Hindlimb muscle (tissue), 1 donor: ENCODE measurements at places on chromosomes 2 and 18.

- DNase-seq: no peak
These were observed 32.1 kb downstream of the TNFRSF11A start for GRCh38 chr18:62357079-62357719.

GRCh38 chr18:50847192-50847591 is 27.4 kb upstream of the MRO start:
- DNase-seq: no peak

DNA sequence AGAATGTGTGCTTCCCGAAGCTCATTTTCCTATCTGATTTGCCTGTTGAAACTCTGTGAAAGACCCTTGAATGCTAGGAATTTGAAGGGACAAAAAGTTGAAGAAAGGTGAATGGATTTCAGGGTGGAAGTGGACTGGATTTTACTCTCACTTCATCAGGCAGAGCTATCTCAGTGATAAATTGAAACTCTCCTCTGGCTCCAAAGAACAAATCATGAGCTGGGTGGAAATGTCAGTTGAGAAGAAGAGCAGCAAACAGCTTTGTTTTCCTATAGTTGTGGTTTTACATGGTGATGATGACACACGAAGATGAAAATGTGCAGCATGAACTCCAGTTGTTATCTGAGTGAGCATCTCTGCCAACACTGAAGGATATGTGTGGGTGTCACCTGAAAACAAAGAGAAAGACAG is 34.4 kb downstream of the CD28 start:
- DNase-seq: no peak

DNA sequence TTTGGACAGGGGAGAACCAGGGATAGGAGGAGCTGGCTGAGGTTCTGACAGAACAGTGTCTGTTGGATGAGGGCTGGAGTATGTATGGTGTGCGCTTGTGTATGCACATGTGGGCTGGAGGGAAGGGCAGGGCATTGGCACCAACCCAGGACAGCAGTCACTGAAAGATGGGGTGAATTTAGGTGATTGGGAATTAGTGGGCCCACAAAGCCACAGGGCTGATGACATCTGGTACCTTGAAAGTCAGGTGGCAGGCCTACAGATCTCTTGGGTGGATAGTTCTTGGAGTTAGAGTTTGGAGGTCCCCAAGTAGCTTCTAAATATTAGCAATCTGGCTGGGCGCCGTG is 45.7 kb downstream of the C2orf42 start:
- no peak for DNase-seq

- DNase-seq: no peak
These were observed 259.4 kb downstream of the GPD2 start for GRCh38 chr2:156695595-156695994.

DNA sequence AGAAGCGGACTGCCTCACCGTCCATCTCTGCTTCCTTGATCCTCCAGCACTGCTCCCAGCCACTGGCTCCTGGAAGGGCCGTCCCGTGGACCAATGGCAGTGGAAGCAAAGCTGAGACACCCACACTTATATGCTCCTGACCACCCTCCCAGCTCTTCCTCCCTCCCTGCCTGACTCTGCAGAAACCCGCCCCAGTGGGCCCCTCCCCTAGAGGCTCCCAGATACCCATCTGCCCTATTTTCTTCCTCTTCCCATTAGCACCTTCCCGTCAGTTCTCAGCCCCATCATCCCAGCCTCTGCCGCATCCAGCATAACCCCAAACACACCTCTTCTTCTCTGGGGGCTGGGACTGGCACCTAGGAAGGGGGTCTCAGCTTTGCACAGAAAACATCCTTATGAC is at the start of gene CLEC4F:
CLEC4F (minus strand) TSS at position 101 of the 400 bp plus-strand sequence; CDS start at position 25, 76 bp downstream.
- DNase-seq: no peak

GRCh38 chr2:225379856-225380255 is 19.7 kb upstream of the NYAP2 start:
- DNase-seq: no peak

DNA sequence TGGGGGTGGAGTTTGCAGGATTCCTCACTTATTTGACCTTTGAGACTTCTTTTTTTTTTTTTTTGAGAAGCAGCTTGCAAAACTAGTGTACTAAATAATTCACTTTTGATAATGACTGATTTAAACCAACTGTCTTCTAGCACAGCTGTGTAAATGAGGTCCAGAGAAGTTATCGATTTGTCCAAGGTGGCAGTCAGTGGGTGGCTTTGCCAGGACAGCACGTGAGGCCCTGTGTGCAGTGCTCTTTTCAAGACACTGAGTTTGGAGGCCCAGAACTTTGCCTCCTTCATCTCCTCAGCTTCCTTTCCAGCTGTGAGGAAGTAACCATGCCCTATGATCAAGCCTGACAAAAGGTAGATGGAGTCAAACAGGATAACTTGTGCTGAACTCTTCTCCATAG is 92.9 kb upstream of the LCLAT1 start:
- no peak for DNase-seq

- no peak for DNase-seq
These were observed 53.0 kb upstream of the GLI2 start for GRCh38 chr2:120682654-120683053.

DNA sequence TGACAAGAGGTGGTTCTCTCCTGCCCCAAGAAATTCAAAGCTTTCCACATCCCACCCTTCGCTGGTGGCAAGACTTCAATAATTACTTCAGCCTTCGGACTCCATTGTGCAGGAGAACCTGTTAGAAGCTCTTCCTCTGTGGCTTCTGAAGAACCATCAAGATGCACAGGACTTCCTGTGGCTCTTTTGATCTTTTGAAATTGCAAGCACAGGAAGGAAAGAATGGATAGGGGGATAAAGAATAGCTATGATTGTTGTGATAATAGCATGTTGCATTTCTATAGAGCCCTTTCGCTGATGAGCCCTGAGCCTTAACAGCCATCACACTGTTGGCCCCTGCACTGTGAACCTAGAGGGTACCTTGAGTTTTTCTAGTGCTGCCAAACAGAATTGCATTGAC is 7.4 kb downstream of the EPAS1 start:
- DNase-seq: no peak

- no peak for DNase-seq
These were observed 105.7 kb downstream of the PDE1A start for GRCh38 chr2:182321096-182321495.

- no peak for DNase-seq
These were observed 131.6 kb upstream of the MSH6 start for GRCh38 chr2:47651296-47651695.

- no peak for DNase-seq
These were observed 1.9 kb upstream of the ZC3H15 start for GRCh38 chr2:186484062-186484735.

GRCh38 chr2:32805104-32806095 is 141.4 kb upstream of the LTBP1 start:
- DNase-seq: no peak

GRCh38 chr2:204530464-204530805 is 14.8 kb upstream of the PARD3B start:
- DNase-seq: no peak

GRCh38 chr2:109422071-109422757 is 191.6 kb downstream of the SEPTIN10 start:
- no peak for DNase-seq

DNA sequence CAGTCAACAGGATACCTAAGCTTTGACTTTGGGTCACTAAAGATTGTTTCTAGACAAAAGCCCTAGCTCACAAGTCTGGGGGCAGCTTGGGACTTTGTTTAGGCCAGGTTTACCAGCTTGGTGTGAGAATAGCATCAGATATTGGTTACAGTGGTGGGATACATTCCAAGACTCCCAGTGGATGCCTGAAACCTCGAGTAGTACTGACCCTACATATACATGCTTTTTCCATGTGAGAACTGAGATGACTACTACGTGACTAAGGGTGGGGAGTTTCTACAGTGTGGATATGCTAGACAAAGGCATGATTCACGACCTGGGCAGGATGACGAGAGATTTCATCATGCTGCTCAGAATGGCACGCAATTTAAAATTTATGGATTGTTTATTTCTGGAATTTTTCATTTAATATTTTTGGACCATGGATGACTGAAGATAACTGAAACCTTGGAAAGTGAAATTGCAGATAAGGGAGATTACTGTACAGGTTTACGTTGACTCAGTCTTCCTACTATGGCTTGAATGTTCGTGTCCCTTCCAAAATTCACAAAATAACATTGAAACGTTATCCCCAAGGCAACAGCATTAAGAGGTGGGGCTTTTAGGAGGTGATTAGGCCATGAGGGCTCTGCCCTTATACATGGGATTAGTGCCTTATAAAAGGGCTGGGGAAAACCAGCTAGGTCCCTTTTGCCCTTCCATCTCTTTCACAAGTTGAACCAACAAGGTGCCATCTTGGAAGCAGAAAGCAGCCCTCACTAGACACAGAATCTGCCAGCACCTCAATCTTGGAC is 50.2 kb upstream of the CTAGE1 start:
- DNase-seq: no peak

GRCh38 chr2:4745056-4745991 is 946.9 kb upstream of the SOX11 start:
- peak; percentile 36 for DNase-seq

DNA sequence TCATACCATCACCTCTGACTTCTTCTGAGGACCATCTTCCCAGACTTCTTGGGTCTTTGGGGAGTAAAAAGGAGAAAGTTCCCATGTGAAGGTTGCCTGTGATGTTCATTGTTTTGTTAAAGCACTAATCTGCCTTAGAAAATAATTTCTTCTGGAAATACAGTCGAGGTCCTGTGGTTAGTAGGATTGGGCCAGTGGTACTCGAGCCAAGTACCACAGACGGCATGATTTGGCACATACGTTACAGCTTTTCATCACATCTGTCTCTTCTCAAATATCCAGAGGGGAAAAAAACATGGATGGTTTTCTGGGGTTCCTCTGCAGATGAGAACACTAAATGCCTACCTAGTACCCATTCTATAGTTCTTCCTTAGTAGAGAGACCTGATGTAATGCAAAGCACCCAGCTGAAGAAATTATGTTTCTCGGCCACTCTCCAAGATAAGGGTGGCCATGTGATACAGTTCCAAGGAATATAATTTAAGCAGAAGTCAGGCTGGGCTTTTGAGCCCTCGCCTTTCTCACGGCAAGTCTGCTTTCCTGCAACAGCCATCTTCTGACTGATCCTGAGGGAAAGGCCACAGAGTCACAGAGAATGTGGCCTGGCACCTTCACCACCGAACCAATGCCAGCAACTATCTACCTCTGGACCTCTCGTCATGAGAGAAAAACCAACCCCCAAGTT is 161.0 kb downstream of the RNF152 start:
- no peak for DNase-seq

DNA sequence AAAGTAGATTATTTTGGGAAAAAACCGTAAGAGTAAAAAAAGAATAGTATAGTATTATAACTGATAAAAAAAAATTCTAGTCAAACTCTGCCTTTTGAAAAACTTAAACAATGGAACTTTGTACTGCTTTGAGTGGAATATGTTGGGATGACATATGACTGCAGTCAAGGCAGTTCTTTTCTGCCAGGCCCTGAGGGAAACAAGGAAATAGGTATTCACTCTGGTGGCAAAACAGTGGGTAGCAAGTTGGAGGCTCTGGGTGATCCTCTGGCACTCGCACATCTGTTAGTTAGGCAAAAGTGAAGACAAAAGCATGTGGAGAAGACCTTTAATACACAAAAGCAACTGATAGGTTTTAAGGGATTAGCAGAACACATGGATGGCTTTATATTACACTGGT is 102.2 kb downstream of the ARHGEF33 start:
- no peak for DNase-seq

- no peak for DNase-seq
These were observed 16.7 kb upstream of the PLEKHM3 start for GRCh38 chr2:208042041-208042440.

DNA sequence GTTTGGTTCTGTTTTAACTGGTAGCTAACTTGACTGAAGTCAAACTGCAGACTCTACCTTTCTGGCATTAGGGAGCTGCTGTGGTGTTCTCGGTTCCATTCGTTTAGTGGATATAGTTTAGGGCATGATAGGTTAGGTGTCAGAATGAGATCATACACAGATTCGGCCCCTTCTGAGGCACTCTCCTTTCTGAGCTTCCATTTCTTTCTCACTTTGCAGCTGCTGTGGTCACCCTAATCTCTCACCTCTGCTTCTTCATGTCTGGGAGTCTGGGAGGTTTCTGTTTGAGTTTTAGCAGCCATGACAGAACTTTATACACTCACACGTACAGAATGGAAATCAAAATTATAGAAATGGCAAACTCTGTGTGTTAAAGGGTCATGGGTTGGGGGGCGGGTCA is 122.8 kb downstream of the ATP9B start:
- DNase-seq: no peak

DNA sequence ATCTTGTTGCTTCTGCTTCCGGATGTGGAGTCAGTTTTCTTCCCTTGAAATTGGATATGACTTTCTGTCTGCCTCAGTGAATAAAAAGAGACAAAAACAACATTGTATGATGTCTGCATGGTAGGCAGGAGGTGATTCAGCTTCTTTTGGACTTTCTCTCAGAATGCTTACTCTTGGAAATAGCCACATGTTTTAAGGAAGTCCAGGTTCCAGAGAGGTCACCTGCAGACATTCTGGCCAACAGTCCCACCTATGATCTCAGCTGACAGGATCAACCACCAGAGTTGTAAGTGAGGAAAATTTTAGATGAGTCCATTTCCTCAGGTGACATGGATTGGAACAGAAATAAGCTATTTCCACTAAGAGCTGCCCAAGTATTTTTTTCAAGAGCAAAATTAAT is 508.7 kb upstream of the FAM98A start:
- no peak for DNase-seq

DNA sequence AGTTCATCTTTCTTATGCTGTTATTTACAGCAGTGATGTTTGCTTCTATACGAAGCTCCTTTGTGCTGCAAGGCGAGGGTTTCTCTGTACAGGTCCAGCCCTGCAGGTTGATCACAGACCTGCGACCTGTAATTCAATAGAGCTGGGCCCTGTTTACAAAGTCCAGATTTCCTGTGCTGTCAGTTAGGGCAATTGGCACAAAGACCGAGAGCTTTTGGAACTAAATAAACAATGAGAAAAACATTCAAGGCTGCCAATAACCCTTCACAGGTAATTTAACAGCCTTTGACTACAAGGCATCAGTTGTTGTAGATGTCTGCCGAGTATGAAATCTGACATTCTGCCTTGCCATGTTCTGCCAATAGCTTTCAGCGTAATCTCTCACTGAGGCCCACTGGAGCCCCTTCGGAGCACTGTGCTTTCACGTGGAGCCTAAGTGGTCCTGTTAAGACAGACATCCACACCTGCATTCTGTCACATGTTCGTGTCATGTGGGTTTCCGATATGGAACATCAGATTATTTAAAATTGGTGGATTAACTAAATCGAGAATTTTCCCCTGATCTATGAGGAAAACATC is 232.5 kb downstream of the PTGR3 start:
- DNase-seq: no peak

- no peak for DNase-seq
These were observed 258.3 kb upstream of the POU3F3 start for GRCh38 chr2:104595576-104595975.

DNA sequence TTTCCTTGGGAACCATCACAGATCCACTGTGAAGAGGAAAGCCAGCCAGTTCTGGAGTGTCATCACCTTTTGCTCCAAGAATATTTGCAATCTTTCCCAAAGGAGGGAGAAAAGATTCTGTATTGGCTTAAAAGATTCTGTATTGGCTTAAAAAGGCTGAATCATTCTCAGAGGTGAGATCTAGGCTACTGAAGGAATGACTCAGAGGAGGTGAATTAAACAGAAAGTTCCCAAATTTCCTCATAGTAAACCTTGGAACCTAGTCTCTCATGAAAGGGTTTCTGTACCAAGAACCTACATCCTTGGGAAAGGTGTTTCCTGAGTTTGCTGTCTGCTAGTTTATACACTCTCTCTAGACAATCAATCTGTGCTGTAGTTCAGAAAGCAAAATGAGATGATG is 34.1 kb upstream of the GRB14 start:
- no peak for DNase-seq
